ENCODE measurements at places on chromosomes 2 and 18.

GRCh38 chr2:52356556-52356955 is 1324.6 kb upstream of the NRXN1 start:
- DNase-seq = no peak

GRCh38 chr2:118589721-118590120 is 257.7 kb downstream of the EN1 start:
- no peak for DNase-seq

- no peak for DNase-seq
These were observed 14.2 kb upstream of the RTTN start for GRCh38 chr18:70219688-70220087.

DNA sequence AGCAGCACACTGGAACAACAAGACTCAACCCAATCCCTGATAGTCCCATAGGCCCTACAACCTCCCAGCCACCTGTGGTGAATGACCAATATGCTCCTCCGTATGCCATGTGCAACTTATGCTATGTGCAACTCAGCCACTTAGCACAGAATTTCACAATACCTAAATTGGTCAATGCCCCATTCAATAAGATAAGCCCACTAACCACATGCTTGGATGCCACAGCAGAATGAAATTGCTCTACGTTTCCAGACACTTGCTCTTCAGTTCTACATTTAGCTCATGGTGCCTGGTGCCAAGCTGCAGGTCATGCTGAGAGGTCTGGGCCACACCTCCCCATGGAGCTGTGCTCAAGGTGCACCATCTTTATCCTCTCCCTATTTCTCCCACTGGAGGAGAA is 159.8 kb downstream of the EN1 start:
- no peak for DNase-seq

DNA sequence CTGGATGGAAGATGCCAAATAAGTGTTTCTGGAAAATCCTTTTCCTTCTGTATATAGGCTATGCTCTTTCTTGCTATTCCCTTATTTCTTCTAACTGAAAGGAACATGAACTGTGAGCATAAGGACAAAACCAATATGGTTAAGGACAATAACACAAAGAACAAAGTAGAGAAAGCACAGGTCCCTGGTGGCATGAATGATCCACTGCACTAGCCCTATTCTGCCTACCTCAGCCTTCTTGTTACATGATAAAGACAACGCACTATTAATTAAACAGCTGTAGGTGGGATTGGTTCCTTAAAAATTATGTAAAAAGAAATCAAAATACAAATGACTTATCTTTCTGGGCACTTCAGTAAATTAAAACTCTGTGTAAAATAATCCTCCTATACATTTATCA is 1.9 kb upstream of the WDR75 start:
- no peak for DNase-seq

DNA sequence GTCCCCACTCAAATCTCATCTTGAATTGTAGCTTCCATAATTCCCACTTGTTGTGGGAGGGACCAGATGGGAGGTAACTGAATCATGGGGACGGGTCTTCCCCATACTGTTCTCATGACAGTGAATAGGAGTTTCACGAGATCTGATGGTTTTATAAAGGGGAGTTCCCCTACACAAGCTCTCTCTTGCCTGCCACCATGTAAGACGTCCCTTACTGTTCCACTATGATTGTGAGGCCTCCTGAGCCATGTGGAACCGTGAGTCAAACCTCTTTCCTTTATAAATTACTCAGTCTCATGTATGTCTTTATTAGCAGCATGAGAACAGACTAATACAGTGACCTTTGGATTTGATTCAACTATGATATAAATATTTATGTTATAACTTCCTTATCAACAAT is 78.0 kb downstream of the CYRIA start:
- no peak for DNase-seq

DNA sequence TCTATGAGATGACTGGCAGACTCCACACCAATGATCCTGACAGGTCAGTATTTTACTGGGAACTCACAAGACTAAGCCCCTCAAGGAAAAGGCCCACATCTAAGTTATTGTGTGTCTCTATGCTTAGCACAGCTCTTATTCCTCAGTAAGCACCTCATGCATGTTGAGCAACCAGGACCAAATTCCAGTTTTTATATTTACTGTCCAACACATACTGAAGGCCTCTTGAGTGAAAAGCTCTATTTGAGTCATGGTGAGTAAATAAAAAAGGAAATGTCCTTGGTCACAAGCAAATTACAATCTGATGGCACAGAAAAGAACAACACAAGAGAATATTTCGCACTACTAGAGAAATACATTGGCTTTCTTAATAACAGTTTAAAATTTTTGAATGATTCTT is 87.9 kb upstream of the ETAA1 start:
- no peak for DNase-seq

Measured in head of caudate nucleus (tissue), 42 donors.